ENCODE measurements at places on chromosomes 11 and 22.

DNA sequence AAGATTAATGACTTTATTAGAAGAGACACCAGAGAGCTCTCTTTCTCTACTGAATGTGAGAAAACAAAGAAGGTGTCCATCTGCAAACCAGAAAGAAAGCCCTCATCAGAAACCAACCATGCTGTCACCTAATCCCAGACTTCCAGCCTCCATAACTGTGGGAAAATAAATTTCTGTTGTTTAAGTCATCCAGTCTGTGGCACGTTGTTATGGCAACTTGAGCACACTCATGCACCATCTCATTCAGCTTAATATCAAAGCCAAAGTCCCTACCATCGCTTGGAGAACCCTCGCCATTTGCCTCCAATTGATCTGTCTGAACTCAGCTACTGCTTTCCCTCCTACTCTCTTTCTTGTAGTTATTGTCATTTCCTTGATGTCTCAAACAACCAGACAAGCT, 766.1 kb upstream of the ARHGAP42 start:
- DNase-seq = no peak

DNA sequence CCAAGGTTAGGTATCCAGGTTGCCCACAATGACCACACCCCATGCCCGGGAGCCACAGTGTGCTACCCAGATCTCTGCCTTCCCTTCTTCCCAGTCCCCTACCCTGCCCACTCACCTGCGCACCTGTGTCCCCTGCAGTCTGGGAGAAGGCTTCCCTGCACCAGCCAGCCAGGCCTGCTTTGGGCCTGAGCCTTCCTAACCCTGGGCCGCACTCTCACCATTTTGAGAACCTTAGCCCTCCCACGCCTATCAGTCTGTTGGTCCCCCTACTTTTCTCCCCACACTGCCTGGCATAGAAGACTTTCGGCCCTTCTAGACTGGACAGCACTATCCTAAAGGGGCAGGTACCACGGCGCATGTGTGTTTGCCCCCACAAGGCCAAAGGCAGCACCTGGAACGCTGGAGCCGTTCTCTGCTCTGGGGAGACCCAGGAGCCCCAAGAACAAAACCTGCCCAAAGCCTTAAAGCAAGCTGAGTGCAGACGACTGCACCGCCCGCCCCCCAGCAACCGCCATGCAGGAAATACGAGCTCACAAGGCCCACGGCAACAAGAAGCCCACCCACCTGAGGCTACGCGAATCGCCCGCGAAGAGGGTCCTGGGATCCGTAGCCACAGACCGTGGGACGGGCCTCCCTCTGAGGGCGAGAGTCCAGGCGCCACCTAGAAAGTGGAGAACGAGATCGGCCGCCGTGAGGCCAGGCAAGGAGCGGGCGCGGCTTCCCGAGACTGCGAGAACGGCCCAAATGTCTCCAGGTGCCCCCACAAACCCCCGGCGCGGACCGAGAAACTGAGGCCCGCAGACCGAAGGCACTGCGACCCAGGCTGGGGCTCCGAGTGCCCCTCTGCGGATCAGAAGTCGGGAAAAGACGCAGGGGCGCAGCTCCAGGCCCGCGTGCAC, 546 bp downstream of the GNB1L start:
- DNase-seq = no peak

GRCh38 chr22:30832407-30832987, 136.1 kb downstream of the MORC2 start:
- DNase-seq = no peak

DNA sequence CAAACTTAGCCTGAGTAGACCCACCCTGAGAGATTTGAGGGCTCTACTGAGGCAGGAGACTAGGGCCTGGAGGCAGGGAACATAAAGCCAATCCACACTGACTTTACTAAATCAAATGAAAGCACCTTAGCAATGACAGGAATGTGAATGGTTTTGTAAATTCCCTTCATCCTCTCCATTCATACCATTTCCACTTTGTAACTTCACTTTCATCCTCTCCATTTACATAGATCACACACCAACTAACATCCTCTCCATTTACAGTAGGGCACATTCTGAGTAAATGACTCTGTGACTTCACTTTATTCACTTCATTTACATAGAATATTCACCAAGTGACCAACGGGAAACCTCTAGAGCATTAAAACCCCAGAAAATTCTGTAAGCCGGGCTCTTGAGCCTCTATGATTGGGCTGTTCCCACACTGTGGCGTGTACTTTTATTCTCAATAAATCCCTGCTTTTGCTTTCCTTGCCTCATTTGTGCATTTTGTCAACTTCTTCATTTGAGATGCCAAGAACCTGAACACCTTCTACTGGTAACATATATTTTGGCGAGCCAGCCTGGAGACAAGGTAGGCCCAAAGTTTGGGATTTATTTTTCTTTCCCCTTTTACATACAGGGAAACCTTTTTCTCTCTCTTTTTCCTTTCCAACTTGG, 82.9 kb downstream of the PIWIL4 start:
- no peak for DNase-seq

DNA sequence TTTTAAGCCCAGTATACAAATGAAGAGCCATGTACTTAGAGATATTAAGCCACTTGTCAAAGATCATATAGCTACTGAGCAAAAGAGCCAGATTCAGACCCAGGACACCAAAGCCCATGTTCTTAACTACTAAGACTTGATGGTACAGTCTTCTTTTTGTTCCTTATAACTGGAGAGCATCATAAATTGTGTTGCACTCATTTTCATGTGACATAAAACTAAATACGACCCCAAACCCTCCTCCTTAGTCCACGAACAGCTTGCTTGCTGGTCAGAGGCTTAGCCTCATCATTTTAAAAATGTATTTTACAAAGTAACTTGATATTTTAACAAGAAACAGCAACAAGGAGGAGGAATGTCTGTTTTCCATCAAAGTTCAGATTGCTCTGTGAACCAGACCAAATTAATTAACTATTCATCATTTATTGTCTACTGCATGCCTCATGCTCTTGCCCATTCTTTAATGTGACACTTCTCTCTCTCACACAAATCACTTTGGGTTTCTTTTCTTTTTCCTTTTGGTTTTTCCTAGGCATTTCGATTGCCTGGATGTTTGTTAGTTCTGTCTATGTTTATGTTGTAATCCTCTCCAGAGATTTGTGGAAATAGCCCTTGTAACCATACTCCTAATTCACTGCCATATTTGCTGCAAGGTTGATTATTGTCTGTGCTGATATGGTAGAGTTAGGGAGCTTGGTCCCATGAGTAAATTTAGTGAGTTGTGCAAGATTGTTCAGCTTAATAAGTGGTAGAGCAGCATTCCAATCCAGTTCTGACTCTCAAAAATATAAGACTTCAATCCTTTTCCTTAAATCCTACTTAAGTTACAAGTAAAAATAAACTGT, 8.4 kb upstream of the ARHGAP20 start:
- DNase-seq = no peak

DNA sequence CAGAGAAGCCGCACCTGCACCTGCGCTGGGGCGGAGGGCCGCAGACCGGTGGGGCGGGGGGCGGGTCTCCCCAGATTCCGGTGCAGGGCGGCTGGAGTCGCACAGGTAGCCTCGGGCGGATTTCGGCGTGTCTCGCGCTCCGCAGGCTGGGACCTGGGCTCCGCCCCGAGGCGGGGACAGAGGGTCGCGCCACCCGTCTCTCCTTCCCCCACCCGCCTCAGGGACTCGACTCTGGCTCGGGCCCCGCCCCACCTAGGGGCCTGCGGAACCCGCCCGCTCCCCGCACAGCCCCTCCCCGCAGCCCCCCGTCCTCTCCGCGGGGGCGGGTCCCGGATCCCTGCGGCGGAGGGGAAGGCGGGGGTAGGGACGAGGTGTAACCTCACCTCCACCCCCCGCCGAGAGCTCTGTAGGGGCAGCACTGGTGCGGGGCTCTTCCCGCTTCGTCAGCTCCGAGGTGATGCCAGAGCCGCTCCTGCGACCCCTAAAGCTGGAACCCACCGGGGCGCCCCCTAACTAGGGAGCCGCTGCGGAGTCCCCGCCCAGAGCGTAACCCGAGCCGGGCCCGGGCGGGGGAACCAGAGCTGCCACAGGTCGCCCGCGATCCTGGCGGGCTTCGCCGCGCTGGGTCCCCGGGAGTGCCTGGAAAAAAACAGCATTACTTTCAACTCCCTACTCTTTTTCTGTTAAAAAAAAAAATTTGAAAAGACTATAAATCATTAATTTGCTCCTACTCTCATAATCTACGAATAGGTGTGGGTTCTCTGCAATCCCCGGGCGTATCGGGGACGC, at the start of gene SLC29A2:
Gene SLC29A2, minus strand, starts transcription at position 134 of the 789 bp plus-strand sequence. CDS start 169 bp downstream, outside the sequence.
- peak; percentile 37 for DNase-seq

GRCh38 chr11:115545581-115546210, 41.5 kb upstream of the CADM1 start:
- DNase-seq = no peak
